Stimulated activated CD8-positive, alpha-beta memory T cell treated with anti-CD3 and anti-CD28 coated beads, Interleukin-4, amount 100 ng/mL, for 1 hour (primary cell): ENCODE measurements at places on chromosomes 5 and 9.

- no peak for DNase-seq
Measured at GRCh38 chr9:115220319-115221005, 102.5 kb upstream of the TNC start.

GRCh38 chr9:94612071-94612470 lies 18.4 kb upstream of the FBP2 start:
- no peak for DNase-seq

- DNase-seq, result no peak
Measured at GRCh38 chr9:73615557-73615956, 463.9 kb downstream of the ANXA1 start.

- no peak for DNase-seq
Measured at GRCh38 chr5:959581-960531, 48.7 kb upstream of the NKD2 start.

GRCh38 chr5:151469386-151469785 lies 22.0 kb downstream of the SLC36A1 start:
- DNase-seq, result no peak

DNA sequence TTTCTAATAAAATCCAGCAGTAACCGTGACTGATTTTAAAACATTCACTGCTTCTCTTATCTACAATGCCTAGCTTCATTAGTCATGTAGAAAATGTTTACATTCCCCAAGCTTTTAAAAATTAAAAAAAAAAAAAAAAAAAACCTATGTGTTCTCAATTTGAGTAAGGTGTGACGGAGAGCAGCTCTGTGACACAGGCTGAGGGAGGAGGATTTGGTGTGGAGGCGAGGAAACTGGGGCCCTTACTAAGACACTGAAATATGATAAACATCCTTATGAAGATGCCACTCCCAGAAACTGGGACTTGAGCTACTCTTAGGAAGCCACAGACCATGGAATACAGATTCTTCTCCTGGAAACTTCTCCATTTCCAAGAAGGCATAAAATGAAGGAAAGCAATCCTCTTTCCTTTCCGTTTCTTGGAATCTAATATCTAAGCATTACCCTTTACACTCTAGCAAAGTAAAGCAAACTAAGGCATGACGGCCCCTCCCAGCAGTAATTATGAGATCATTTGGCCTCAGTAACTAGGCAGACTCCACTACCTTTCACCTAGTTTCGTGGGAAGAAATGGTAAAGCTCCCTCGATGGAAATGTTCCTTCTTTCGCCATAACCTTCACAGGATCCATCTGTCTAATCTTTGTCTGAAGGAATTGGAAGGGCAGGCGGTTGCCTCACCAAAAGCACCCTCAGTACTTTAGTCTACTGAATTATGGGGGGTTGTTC lies 23.5 kb downstream of the GRAMD2B start:
- no peak for DNase-seq

- DNase-seq, result no peak
Measured at GRCh38 chr5:8683496-8683895, 814.5 kb downstream of the MTRR start.

- DNase-seq, result no peak
Measured at GRCh38 chr5:76831110-76831452, 12.3 kb downstream of the F2RL1 start.

DNA sequence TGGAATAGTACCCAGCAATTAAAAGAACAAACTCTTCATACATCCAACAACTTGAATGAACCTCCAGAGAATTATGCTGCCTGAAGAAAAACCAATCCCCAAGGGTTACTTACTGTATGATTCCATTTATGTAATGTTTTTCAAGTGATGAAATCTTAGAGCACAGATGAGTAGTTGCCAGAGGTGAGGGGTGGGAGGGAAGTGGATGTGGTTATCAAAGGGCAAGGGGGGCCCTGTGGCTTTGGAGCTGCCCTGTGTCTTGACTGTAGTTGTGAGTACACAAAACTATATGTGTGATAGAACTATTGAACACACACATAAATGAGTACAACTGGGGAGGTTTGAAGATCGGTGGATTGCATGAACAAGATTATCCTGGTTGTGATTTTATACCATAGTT lies 115.8 kb upstream of the SLC25A48 start:
- no peak for DNase-seq

- no peak for DNase-seq
Measured at GRCh38 chr5:56244627-56245026, 11.5 kb upstream of the ANKRD55 start.

GRCh38 chr5:107979291-107979690 lies 308.6 kb upstream of the EFNA5 start:
- DNase-seq, result no peak

GRCh38 chr5:143239882-143240518 lies 163.5 kb downstream of the NR3C1 start:
- no peak for DNase-seq

DNA sequence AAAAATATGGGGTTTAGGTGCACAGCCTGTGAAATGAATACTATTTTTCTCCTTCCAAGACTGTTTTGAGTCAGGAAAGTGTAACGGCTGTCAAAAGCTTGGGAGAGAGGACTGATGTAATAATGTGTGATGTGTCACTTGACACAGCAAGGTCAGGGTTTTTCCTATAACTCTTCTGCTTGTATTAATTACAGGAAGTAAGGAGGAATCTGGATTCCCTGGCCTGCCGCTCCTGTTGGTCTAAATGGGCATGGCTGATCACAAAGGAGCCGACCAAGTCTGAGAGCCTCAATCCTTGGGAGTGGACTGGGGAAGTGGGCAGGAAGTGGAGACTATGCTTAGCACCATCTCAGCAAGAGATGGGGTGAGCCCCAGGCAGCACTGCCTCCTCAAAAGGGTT lies 16.7 kb upstream of the SLC28A3 start:
- DNase-seq, result no peak

- no peak for DNase-seq
Measured at GRCh38 chr9:122180633-122181032, 20.9 kb downstream of the MORN5 start.

GRCh38 chr5:133902511-133903118 lies 65.8 kb downstream of the C5orf15 start:
- DNase-seq, result no peak

GRCh38 chr5:178108966-178109365 lies 4.4 kb upstream of the N4BP3 start:
- DNase-seq, result no peak

- no peak for DNase-seq
Measured at GRCh38 chr9:125460346-125460745, 198.7 kb downstream of the GAPVD1 start.

DNA sequence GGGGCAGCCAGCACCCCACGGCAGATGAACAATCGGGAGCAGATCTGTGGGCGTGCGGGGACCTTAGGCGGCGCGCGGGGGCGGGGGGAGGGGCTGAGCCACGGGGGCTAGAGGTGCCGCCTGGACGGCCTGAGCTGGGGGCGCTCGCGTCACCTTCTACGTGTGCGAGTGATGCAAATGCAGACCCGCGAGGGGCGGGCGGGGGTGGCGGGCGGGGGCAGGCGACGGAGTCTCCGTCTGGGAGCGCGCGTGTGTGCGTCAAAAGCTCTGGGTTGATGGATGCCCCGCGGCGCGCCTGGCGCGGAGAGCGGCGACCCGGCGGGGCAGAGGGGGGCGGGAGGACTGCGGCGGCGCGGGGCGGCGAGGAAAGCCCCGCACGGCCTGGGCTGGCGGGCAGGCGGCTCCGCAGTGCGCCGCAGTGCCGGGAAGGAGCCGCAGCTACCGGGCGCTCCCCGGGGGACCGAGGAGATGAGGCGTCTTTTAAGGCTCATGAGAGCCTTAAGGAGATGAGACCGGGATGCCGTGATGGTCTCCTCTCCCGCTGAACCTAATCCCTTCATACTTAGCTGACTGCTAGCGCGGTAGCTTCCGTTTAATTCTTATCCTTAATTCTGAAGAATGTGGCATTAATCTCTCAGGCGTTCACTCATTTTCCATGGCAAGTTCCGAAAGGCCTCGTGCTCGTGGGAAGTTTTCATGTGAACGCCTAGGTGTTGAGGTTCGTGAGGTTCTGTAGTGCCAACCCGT lies 1.5 kb downstream of the SV2C start:
- DNase-seq, result no peak

- DNase-seq, result no peak
Measured at GRCh38 chr5:128021411-128021810, 62.2 kb upstream of the SLC12A2 start.

GRCh38 chr5:127700237-127700766 lies 2.9 kb upstream of the CCDC192 start:
- DNase-seq, result no peak

- DNase-seq, result no peak
Measured at GRCh38 chr9:92671323-92671722, 1.4 kb upstream of the IPPK start.

GRCh38 chr9:99405359-99405758 lies 183.3 kb downstream of the SEC61B start:
- DNase-seq, result no peak

- no peak for DNase-seq
Measured at GRCh38 chr9:130998597-130999244, 10.3 kb upstream of the LAMC3 start.

- DNase-seq, result no peak
Measured at GRCh38 chr5:175663186-175664184, 5.6 kb downstream of the HRH2 start.

DNA sequence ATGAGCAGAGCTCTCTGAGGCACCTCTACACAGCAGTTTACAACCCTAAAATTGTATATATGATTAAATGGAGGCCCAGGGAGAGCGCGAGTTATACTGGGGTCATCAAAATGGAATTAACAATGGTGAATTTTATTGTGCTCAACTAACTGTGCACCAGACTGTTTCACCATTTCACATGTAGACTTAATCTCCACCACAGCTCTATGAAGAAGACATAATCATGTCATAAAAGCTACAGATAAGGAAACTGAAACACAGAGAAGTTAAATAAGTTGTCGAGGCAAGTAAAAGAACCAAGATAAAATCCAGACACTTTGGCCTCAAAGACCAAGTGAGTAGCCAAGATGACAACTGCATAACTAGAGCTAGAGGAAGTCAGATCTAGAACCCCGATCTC lies 1.5 kb downstream of the SH3TC2 start:
- DNase-seq, result no peak

DNA sequence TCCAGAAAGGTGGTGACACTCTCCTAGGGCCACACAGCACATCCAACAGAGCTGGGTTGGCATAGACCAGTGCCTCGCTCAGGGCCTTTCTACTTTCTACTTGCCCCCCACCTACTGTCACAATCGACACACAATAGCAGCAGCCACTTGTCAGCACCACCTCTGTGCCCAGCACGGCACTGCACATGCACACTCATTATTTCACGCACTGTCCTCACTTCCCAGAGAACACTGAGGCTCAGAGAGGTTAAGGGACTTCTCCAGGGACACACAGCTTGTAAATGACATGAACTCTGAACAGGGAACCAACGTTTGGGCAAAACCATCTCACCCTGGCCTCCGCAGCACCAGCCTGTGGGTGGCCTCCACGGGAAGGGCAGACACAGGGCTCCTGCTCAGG lies 70.9 kb upstream of the STXBP1 start:
- DNase-seq, result no peak

- no peak for DNase-seq
Measured at GRCh38 chr5:149754172-149754880, 24.2 kb downstream of the PPARGC1B start.

- DNase-seq, result no peak
Measured at GRCh38 chr5:57199866-57200265, 26.0 kb downstream of the GPBP1 start.

DNA sequence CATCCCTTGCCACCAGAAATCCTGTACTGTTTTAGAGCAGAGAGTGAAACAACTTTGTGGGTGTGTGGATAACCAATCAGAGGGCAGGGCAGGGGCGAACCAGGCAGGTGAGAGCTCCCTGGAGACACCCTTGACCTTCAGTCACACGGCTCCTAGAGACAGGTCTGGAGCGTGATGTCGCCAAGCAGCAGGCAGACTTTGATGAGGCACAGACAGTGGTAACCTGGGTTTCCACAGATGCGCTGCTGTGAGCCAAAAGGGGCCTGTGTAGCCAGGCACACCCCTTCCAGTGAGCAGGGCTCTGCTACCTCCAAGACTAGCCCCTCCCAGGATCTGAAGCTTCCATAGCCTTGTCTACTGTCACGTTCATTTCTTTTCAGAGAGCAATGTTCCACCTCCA lies 317.8 kb upstream of the ADCY2 start:
- DNase-seq, result no peak
